ENCODE measurements at places on chromosomes 2 and 18. TPM values are rescaled to one million over a fixed set of nuclear protein-coding genes. Genes with fewer than 3 reads are reported as not detected.

DNA sequence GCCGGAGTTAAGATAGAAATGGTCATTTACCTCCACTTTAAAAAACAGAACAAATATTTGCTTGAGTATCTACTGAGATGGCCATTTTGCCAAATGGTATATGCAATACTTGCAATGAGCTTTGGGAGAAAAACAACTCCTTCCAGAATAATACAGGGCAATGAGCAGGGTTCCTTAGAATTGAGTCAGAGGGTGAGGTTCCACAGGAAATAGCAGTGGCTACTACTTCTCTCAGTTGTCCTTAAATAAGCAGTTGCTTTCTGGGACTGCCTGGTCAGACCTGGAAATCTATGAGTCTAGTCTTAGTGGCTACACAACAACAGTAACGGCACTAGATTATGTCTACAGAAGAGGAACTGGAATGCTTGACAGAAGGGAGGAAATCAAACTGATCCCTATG, 80.9 kb upstream of the CCDC85A start:
- no peak for DNase-seq

ARHGEF4 gene
- 8.1 TPM for polyA plus RNA-seq

DNA sequence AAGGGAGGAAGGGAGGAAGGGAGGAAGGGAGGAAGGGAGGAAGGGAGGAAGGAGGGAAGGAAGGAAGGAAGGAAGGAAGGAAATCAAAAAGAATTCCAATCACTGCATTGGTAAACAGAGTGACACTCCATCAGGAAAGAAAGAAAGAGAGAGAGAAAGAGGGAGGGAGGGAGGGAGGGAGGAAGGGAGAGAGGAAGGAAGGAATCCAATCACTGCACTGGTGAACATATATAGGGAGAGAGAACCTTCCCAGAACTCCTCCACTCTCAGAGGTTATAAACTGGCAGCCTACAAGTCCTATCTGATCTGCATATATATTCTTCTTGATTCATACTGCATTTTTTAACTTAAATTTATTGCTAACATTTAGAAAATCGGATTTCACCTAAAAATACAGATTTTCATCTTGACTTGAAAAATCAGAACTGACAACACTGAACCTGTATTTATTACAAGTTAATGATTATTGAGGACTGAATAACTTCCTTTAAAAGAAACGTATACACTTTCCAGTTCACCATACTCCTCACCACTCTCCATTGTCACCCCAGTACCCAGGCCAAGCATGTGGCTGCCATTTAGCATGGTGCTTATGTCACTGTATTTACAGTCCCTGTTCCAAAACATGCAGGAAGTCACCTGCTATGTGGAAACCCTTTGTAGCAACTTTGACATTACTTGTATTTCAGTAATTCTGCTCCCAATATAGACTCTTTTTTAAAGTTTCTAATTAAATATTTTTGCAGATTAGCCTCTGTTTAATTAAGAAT, 83.5 kb downstream of the ANTXR1 start:
- DNase-seq, result no peak

DNA sequence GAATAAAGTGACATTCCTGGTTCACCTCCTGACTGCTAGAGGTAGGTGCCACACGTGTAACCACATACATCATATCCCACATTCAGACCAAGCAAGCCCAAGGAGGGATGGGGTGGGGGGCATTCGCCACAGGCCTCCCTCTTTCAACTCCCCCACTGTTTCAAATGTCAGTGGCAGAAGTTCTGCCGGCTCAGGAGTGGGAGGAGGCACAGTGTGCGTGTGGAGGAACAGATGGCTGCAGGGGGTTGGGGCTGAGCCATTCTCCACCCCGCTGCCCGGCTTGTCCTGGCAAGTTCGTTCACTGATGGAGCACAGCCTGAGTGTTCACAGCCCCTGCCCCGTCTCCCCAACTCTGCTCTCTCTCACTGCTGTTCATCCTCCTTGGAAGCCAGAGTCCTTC, 75.4 kb upstream of the TANC1 start:
- no peak for DNase-seq

DNA sequence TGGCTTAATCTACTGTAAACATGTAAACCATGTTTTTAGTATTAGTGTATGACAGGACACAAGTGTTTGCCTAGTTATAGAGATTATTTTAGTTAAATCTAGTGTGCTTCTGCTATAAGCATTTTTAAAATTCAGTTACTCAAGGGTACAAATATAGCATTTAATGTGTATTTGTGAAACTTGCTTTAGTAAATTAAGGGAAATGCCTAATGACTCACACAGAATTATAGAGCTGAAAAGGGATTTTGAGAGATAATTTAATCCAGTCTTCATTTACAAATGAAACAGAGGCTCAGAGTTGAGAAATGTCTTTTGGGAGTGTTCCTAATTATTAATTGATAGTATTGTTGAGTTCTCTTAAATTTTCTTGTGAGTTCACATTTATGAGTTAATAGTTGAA, 8.2 kb downstream of the ACTR3 start:
- DNase-seq, result no peak

CDH19 gene
- polyA plus RNA-seq, result 0.14 TPM

SERPINB4 gene
- polyA plus RNA-seq, result 0.23 TPM

DNA sequence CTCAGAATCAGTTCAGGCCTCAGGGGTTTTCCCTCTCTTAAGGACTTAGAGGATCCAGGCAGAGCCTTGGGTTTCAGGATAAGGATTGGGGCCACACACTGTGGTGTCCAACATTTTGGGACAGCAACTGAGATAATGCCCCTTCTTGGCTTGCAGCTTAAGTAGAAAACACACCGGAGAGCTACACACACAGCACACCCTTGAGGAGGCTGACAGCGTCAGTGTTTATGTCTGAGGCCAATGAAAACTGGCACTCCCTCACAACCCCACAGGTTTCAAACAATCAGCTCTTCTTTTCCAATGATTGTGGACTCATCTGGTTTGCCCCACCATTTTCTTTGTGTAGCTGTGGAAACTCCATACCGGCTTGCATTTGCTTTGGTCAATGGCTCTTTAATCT, 257.7 kb downstream of the CDCA7 start:
- no peak for DNase-seq

- no peak for DNase-seq
Measured at GRCh38 chr2:140542627-140543026, 1588.2 kb downstream of the LRP1B start.

- no peak for DNase-seq
Measured at GRCh38 chr2:236080412-236080811, 87.8 kb downstream of the GBX2 start.

GALNT13 gene
- polyA plus RNA-seq, result 2.2 TPM

DNA sequence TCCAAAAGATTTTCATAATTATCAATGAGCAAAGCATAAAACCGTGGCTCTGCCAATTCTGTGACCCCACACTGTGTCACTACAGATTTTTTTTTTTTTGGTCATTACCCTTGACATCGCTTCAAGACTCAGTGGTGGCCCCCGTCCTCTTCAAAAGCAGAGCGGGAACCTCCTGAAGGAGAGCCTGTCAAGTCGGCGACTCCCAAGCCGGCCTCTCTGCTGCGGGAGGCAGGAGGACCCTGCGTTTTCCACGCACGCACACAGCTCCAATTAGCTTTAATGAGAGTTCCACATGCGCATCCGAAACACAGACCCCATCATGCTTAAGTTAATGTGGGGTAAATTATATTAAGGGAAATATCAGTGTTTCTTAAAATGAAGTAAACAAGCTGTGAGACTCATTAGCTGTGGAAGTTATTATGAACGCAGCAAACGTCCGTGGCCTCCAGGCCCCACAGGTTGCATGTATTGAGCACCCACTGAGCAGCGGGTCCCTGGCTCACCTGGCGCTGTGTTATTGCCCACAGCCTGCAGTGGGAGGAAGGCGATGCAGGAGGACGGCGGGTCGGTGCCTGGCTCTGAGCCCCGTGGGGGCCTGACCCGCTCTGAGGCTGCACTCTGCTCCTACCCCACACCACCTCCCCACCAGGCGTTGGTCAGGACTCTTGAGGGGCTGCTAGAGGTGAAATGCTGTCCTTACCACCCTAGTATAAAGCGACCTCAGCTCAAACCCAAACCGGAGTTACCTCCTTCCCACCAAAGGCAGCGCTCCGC, 181.0 kb upstream of the SALL3 start:
- no peak for DNase-seq

DNA sequence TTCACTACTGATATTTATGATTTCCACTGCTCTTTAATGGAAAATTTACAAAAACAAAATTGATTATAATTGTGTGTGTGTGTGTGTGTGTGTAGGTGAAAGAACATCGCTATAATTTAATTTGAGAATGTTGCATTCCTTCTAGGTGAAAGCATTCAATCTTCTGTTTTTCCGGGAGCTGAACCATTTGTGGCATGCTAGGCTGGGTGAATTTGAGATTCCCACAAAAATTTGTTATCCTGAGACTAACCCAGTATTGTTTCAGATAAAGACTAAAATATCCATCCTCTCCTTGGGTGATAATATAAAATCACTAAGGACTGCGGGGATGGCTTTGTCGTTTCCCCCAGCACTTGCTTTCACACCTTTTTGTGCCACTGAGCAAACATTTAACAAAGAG, 911.2 kb upstream of the PIK3C3 start:
- no peak for DNase-seq

KCNE4 gene
- 34.0 TPM for polyA plus RNA-seq
